Frontal cortex (tissue), 4 donors: ENCODE measurements at places on chromosomes 1 and 21.

GRCh38 chr21:36528716-36529115 lies 48.8 kb upstream of the CLDN14 start:
- DNase-seq = no peak

- DNase-seq = no peak
Measured at GRCh38 chr1:48710915-48711314, 65.8 kb downstream of the BEND5 start.

DNA sequence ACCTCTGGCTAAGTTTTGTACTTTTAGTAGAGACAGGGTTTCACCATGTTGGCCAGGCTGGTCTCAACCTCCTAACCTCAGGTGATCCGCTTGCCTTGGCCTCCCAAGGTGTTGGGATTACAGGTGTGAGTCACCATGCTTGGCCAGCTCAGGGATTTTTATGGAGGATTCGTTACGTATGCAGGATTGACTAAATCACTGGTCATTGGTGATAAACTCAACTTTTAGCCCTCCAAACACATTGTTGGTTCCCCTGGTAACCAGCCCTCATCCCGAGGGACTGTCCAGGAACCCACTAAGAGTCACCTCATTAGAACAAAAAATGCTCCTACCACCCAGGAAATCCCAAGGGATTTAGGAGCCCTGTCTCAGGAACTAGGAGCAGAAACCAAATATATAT lies 40.4 kb downstream of the ST3GAL3 start:
- DNase-seq = no peak

GRCh38 chr1:97901017-97901658 lies 19.7 kb downstream of the DPYD start:
- no peak for DNase-seq

DNA sequence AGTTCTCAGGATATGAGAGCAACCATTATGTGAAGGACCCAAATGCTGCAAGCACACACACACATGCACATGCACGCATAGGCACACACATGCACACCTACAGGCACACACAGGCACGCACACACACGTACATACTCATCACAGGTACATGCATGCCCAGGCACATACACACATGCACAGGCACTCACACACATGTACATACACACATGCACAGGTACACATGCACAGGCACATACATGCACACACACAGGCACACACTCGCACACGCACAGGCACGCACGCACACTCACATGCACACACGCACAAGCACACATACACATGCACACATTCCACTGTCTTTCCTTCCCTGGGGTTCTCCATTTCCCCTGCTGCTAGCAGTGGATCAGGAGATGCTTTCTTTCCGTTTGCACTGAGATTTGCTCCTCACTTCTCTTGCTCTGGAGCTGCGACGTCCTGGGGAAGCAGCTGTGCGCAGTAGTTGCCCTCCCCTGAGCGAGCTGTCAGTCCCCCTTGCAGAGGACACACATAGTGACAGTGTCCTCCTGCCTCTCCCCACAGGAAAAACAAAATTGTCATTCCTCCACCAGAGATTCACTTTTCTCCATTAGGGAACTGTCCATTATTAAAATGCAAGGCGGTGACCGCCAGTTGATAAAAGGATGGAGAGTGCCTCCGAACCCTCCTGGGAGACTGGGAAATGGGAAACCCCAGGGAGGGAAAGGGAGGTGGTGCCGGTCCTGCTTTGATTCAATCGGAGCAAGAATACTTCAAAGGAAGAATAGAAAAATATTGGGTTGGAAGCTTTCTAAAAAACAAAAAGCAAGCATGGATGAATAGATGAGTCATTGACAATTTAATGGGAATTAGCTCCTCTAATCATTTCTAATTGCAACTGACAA lies 69.5 kb downstream of the WDR4 start:
- DNase-seq = no peak

GRCh38 chr1:966135-966703 lies at the start of gene PLEKHN1:
PLEKHN1 (plus strand) TSS chr1:966482; CDS start chr1:966532, 50 bp downstream.
- no peak for DNase-seq

DNA sequence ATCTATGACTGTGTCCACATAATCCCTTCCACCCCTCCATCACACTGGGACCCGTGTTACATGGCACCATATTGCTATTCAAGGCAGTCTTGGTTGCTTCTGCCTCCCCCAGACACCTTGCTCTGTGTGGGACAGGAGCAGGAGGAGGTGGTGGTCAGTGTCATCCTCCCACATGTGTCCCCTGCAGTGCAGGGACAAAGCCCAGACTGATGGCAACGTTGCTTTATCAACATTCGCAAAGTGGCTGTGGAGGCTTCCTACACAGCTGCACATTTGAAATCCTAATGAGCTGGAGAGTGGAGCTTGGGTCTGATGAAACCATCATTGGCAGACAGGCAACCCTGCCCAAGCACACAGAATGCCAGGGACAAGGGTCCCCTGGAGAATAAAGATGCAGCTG lies 26.2 kb downstream of the TRIM67 start:
- DNase-seq = no peak

DNA sequence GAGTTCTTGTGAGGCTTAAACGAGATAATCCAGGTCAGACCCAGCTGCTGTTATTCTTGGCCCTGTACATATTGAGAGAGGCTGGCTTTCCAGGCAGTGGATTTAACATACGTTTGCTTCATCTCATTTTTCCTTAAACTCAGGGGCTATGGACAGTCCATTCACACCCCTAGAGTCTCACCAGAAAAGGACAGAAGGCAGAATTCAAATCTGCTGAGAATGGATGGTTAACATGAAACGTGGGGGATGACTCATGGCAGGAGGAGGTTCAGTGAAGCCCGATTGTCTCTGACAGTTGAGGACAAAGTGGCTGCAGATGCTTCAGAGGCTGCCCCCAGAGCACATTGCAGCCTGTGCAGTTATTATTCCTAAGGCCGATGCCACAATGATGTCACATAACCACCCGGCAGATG lies 39.5 kb downstream of the TGFB2 start:
- DNase-seq = no peak

DNA sequence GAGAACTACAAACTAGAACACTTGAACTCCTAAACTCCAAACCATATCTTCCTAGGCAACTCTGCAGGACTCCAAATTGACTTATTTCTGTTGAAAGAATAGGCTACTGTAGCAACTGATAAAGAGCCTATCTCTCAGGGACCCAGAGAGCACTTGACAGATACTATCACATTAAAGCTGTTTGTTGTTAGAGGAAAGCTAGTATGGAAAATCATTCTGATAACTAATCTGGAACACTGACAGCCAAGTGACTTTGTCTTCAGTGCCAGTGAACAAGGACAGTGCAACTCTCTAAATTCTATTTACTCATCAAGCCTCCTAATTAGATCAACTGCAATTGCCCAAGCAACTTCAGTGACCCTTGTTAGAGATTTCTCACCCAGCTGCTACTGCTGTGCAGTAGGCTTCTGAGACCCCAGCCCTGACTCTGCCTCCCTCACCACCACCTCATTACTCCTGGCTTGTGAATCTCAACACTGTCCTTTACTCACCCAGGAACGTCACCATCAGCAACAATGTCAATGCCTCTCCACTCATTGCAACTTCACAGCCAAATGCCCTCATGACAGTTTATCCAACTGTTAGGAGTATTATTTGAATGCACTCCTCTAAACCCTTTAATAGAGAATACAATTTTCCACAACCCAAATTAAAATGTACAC lies 7.4 kb upstream of the RGS13 start:
- no peak for DNase-seq

DNA sequence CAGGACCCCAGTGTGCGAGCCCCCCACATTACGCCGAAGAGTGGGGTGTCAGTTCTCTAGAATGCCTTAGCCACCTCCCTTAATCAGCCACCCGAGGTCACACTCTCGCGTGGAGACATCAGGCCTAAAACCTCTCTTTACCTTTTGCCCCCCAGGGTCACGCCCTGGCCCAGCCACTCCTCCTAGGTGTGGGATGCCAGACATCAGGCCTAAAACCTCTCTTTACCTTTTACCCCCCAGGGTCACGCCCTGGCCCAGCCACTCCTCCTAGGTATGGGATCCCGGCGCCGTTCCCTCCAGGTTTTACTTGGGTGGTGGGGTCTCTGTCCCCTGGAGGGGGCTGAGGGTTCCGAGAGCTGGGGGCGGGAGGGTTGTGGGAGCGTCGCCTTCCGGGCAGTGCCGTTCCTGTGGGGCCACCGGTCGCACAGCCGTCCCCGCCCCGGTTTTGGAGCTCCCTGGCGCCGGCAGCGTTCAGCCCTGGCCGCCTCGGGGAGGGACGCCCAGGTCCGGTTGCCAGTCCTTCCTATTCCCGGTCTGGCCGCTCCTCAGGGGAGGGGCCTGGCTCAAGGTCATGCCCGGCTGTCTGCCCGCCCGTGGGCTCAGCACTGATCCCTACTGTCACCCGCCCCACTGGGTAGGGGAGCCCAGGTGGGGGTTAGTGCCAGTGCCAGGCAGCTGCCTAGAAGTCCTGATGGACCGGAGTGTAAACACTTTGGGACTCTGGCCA lies 882 bp downstream of the VPS13D start:
- no peak for DNase-seq

DNA sequence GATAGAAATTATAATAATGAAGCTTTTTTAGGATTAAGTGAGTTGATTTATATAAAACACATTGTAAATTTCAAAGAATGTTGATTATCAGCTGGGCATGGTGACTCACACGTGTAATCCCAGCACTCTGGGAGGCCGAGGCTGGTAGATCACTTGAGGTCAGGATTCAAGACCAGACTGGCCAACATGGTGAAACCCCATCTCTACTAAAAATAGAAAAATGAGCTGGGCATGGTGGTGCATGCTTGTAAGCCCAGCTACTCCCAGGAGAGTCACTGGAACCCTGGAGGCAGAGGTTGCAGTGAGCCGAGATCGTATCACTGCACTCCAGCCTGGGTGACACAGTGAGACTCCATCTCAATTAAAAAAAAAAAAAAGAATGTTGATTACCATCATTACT lies 18.4 kb downstream of the ADAMTS1 start:
- DNase-seq = no peak

- no peak for DNase-seq
Measured at GRCh38 chr1:31655104-31655503, 10.4 kb upstream of the PEF1 start.

DNA sequence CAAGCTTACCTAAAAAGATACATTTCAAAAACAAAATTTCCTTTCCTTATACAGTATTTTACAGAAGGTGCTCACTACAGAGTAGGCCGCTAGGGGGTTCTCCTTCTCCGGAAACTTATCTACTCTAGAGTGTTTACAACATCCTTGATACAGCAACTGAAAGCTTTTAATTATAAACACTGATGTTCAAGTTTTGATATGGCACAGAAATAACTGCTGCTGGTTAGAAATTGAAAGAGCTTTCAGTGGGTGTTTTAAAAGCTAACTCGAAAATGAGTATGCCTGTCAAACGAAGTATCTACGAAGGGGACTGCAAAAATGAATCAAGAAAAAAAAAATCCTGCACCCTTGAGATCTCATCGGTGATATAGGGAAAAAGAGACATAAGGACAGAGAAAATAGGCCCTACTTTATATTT lies 1.0 kb downstream of the YOD1 start:
- peak; percentile 54 for DNase-seq

DNA sequence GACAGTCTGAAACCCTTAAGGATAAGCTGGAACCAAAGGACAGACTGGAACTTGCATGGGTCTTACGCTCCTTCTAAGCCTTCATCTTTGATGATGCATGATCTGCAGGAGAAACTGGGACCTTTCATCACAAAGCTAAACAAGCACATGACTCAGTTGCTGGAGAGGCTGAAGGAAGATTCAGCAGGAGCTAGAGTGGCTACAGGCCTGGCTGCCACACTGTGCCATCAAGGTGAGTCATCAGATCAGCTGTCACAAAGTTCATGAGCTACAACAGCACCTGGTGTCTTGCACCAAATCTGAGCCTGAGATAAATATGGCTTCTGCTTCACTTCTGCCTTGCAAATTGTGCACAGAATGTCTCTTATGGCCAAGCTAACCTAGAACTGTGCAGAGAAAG lies 95.5 kb upstream of the MARK1 start:
- no peak for DNase-seq
